ENCODE measurements at places on chromosomes 2 and 18.

- DNase-seq: no peak
Measured at GRCh38 chr2:33158482-33159003, 211.8 kb downstream of the LTBP1 start.

DNA sequence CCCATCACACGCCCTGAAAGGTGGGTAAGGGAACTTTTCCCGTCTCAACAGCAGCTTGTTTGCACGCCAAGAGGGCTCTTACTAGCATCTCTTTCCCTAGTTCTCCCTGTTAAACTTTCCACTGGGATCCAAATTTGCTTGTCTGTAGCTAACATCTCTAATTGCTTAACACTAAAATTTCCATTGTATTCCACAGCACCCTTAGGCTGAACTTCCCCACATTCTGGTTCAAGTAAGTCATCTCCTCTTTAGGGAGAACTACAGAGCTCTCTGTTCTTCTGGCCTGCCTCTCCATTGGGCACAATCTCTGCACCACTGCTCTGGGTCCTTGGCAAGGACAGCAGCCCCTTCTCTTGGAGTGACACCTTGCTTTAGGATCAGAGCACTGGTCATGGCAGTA is 24.0 kb downstream of the UNC50 start:
- DNase-seq: no peak

DNA sequence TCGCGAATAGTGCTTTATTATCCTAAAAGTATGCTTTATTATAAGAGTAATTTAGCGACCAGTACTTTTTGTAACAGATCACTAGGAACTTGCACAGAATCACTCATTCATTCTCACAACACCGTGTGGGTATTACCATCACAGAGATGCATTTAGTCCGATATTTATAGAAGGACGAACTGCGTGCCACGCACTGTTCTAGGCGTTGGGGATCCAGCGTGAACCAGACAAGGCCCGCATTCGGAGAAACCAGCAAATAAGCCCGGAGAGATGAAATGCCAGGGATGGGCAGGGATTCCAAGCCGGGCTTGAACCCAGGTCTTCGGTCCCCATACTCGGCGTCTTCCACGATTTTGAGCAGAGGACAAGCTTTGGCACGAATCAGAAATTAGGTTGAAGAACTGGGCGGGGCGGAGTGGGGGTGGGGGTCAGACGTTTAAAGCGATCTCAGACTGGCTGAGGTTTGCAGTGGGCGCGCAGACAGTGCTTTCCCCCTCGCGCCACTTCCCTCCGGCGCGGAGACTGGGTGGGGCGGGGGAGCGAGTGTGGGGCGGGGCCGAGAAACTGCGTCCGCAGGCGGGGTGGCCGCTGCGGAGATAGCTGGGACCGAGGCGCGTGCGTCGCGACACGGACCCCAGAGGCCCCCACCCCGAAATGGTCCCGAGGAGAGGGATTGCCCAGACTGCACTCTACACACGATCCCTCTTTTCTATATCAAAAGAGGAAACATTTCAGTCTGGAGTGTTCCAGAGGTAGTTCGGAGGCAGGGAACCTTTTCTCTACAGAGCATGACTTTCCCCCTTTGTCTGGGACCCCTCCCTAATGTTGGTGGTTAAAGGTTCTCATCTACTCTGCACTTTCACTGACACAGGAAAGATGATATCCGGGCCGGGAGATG is 1.1 kb upstream of the CXCR4 start:
- DNase-seq: peak; percentile 91

GRCh38 chr2:124589971-124590370 is 564.9 kb downstream of the CNTNAP5 start:
- no peak for DNase-seq

DNA sequence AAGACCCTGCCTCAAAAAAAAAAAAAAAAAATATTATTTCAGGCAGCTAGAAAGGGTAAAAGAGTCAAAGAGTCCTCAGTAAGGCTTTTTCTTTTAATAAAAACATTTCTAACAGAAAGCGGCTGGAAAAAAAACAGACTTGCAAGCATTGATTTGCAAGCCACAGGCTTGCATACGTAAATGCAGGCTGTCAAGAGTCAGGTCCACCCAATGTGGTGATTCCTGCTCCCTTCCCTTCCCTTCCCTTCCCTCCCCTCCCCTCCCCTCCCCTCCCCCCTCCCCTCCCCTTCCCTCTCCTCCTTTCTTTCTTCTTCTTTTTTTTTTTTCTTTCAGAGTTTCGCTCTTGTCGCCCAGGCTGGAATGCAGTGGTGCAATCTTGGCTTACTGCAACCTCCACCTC is 74.4 kb upstream of the GULP1 start:
- DNase-seq: no peak

GRCh38 chr18:21798126-21798525 is 57.5 kb downstream of the MIB1 start:
- DNase-seq: no peak

- DNase-seq: no peak
Measured at GRCh38 chr2:72718876-72719275, 107.0 kb downstream of the EXOC6B start.

GRCh38 chr2:151403914-151404313 is 5.8 kb upstream of the RIF1 start:
- no peak for DNase-seq

GRCh38 chr2:127563458-127564428 is 28.3 kb downstream of the MYO7B start:
- peak; percentile 52 for DNase-seq

Data from activated CD4-positive, alpha-beta memory T cell treated with anti-CD3 and anti-CD28 coated beads for 36 hours (primary cell).